ENCODE measurements at places on chromosomes 12 and 14.
A peak's percentile ranks its signal among the peaks of the same experiment; 100 is the strongest.

DNA sequence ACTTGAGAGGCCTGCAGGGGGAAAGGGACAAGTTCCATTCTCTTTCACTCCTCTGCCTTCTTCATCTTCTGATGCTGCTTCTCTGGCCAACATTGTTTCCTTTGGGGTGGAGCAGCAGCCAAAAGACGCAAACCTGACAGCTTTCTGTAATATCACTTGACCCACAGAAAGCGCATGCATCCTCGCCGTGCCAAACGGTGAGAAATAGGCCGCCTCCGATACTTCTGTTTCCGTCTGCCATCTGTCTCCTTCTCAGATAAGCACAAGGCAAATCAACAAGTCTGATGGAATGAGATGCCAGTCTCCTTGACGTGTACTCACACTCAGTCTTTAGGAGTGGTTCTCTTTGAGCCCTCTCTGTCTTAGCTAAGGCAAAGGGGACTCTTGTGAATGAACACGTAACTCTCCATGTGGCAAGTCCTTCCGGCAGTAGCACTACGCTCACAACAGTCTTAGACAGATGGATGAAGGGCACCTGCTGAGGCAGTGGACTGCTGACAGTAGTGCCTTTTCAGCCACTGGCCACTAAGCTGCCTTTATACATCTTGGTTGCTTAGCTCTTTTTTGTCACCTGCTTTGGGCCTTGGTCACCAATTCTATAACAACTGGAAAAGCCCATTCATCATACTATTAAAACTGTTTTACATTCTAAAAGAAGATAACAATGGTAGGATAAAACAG is 214.1 kb downstream of the FBXL14 start:
- no peak for DNase-seq

- no peak for DNase-seq
These were observed 65.4 kb downstream of the PPFIBP1 start for GRCh38 chr12:27589419-27589818.

- DNase-seq, result no peak
These were observed 66.9 kb downstream of the METTL25 start for GRCh38 chr12:82425241-82425640.

DNA sequence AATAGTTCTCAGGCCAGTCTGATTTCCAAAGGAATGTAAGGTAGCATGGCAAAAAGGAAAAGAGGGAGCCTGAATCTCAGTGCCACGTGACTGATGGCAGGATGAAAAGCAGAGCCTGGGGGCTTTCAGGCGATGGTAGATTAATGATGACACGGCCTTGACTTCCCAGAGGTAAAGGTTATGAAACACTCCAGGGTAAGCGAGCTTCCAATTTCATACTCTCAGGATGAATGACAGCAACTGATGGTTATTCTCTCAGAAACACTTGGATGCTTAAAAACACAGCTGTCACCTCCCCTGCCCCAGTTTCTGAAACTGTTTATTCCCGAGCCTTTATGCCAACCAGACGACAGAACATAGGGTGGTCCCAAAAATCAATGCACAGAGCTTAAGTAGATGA is 28.8 kb downstream of the GDF11 start:
- no peak for DNase-seq

DNA sequence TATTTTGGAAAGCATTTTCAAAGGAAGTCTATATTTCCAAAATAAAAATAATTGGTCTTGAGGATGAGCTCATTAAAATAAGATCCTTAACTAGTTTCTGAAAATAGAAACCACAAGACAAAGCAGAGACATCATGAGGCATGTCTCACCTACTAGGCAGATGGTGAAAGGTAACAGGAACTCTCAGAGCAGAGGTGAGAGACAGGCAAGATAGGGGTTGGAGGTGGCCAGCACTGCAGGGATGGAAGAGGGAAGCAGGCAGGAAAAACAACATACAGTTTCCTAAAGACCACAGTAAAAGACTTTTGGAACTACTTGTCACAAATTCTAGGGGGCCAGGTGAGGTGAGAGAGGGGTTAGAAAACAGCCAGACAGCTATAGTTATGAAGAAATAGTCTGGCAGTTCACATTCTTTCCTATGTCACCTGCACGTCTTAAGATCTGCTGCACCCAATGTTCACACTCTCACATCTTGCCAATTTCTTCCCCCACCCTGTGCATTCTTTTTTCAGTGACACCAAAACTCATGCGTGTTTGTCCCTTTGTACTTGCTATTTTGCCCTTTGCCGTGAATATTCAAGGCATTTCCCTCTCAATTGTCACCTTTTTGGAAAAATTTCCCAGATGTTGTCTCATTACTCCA is 341.7 kb upstream of the KITLG start:
- DNase-seq, result no peak

DNA sequence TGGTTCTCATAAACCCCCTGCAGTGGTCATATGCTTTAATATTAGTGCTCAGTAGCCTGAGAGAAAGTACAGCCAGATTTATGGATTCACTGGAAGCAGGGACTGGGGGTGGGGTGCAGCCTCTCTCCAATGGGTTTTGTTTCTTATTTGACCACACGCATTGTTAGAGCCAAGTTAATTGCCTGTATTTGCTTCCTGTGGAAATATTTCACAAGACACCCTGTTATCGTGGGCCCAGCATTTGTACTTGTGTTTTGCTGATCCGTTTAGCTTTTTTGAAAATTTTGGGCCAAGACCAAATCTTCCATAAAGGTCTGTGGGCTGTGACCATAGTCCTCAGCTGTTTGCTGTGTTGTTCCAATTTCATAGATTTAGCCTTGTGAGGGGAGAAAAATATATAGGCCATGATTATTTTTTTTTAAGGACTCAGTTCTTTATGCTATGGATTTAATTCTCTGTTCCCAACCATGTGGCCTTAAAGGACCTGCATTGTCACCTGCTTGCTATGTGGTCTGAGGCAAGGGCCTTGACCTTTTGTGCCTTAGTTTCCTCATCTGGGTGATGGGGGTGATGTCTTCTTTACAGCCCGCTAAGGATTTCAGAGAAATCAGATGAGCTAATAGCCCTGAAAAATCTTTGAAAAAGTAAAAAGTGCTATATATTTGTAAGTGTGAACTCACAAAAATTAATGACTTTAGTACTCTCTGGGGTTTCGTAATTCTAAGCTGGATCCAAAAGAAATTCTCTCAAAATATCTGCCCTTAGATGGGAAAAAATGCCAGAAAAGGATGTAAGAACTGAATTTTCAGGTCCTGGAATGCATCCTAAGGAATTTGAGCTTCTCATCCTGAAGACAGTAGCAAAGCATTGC is 370.2 kb downstream of the DPF3 start:
- no peak for DNase-seq

DNA sequence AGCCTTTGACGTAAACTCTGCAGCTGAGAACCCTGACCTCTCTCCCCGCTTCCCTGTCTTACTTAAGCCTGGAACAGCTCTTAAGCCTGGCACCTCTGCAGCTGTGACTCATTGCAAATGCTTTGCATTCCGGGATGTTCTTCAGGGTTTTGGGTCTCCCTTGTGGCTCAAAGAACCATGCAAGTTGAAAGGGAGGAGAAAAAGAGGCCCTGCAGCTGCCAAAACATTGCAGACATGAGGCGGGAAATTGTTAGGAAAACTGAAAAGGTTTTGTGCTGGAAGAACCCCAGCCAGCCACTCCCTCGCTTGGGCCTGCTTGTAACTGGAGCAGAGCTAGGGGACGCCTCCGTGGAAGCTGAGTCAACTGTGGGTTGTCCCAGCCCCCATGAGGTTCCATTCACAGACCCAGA is 60.2 kb upstream of the FERMT2 start:
- DNase-seq, result no peak

DNA sequence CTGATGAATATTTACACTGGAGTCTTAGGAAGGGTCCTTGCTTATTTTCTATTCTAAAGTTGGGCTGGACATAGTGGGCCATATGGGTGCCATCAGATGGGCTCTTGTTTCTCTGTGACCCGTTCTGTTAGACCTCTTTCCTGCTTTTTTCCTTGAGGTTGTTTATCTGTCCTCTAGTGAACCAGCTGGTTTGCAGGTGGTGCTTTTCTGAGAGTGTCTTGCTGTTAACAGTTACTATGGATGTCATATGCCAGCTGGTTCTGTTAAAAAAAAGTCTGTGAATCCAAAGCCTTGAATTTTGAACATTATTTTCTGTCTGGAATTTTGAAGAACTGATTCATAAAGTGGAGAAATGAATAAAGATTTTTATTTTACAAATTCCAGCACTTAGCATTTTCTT is 29.2 kb downstream of the ZC3H14 start:
- no peak for DNase-seq

DNA sequence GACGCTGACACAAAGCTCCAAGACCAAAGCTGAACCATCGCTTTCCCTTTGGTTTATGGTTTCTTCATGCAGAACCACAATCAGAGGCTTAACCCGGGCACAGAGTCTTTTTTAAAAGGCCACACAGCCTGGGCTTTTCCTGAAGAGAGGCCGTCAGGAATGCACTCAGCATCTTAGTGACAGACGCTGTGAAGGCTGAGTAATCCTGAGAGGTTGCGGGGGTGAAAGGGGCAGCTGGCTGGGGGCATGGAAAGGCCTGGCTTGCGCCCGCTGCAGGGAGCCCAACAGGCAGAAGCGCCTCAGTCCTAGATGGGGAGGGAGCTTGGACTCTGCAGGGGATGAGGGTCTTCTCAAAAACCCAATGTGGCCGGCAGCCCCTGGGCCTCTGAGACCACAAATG is 13.6 kb downstream of the CTDSP2 start:
- no peak for DNase-seq

- DNase-seq, result no peak
These were observed 75.4 kb downstream of the CCDC92 start for GRCh38 chr12:123897221-123897620.

DNA sequence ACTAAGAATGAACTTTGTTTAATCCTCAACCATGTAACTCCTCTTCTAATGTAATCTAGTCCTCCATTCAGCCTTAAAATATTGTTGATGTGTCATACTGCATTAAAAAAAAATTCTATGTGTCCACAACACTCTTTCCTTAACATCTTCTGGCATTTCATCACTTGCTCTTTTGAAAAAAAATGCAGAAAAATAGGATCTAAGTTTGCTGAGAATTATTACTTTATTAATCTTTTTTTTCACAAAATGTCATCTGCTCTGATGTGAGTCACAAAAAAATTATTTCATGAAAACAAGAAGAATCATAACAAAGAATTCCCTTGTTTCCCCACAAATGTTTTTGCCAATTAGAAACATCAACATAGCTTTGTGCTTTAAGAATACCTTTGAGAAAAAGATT is 410.1 kb upstream of the MGAT4C start:
- DNase-seq, result no peak

GRCh38 chr12:100221523-100221922 is 20.9 kb downstream of the ACTR6 start:
- no peak for DNase-seq

GRCh38 chr12:31832740-31833729 is 104.2 kb upstream of the AMN1 start:
- DNase-seq, result no peak

DNA sequence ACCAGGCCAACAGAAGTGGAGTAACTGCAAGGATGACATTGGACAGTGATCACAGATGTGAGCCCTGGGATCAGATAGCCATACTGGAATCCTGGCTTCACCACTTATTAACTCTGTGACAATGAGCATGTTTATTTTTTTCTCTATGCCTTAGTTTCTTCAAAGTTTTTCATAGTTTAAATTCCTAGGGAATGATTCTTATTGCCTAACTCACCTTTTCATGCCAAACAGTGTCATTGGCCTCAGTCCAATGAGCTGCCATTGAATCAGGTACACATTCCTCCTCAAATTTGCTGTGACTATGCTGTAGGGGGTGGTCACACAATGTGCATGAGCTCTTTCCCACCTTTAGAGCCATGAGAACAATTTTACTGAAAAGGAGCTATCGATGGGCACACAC is 342.3 kb downstream of the SYT1 start:
- DNase-seq, result no peak

- peak; percentile 12 for DNase-seq
These were observed 130.1 kb downstream of the SPTSSA start for GRCh38 chr14:34331728-34332623.

- no peak for DNase-seq
These were observed 85.4 kb downstream of the PTCSC3 start for GRCh38 chr14:36091096-36091495.

- DNase-seq, result no peak
These were observed 142.1 kb downstream of the KIF21A start for GRCh38 chr12:39300799-39301198.

GRCh38 chr14:104510794-104511611 is 68.6 kb upstream of the C14orf180 start:
- DNase-seq, result no peak

DNA sequence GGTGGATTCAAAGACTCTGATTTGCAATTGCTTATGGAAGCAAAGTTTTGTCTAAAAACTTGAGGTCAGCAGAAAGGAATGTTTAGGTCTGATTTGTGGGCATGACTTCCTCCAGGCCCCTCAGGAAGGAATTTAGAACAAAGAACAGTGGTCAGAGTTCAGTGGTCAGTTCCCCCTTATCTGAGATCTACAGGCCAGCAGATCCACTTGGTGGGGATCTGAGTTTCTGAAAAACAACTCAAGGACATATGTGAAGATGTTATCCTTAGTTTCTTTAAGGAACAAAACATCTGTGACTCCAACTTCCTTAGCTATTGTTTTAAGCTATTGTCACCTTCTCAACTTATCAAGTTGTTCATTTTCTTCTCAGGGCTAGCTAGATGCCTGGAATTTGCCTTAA is 28.0 kb upstream of the NAA30 start:
- DNase-seq, result no peak

DNA sequence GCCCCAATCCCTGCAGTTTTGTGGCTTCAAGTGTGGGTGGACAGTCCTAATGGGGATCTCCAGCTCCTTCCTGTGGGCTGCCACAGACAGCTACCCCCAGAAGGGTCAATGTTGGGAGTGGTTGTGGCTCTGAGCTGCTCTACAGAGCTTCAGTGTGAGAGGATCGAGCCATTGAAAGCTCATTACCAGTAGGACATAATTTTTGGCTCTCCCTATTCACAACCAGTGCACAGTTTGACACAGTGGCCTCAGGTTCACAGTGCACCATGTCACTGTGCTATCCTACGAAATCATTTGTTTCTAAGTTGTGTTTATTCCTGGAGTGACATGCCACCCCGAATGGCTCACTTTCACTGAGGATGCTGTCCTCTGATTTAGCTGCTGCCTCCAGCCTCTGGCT is 22.8 kb downstream of the TMBIM6 start:
- DNase-seq, result no peak

DNA sequence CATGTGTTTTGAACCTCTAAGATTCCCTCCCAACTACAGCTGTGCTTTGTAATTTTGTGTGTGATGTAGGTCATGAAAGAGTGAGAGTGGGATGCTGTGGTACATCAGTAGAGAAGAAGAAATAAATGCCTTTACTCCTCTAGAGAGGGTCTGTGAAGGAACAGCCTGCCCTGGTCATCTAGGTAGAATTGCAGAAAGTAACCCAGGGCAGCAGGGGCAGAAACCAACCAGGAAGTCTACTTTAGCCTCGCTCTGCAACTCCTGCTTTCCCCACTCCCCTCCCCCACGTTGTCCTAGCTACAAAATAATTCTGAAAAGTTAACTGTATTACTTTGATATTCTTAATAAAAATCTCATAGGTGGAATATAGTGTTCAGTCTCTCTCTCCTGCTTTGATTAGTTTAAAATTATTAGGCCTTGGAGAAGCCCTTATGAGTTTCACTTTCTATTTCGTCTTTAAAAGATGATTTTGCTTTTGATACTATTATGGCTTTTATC is 7.5 kb downstream of the TBK1 start:
- DNase-seq, result no peak

- DNase-seq, result peak; percentile 30
These were observed 33.3 kb downstream of the RAD52 start for GRCh38 chr12:916240-916639.

- DNase-seq, result no peak
These were observed 87.7 kb downstream of the PTPRB start for GRCh38 chr12:70549340-70550179.

Measured in activated naive CD4-positive, alpha-beta T cell (primary cell).